ENCODE measurements at places on chromosomes 3 and 15.

- DNase-seq = no peak
These were observed 36.7 kb upstream of the MFGE8 start for GRCh38 chr15:88949734-88950400.

- no peak for DNase-seq
These were observed 128.4 kb downstream of the XXYLT1 start for GRCh38 chr3:195142519-195142918.

GRCh38 chr3:77506384-77506783 lies 466.5 kb downstream of the ROBO2 start:
- no peak for DNase-seq

DNA sequence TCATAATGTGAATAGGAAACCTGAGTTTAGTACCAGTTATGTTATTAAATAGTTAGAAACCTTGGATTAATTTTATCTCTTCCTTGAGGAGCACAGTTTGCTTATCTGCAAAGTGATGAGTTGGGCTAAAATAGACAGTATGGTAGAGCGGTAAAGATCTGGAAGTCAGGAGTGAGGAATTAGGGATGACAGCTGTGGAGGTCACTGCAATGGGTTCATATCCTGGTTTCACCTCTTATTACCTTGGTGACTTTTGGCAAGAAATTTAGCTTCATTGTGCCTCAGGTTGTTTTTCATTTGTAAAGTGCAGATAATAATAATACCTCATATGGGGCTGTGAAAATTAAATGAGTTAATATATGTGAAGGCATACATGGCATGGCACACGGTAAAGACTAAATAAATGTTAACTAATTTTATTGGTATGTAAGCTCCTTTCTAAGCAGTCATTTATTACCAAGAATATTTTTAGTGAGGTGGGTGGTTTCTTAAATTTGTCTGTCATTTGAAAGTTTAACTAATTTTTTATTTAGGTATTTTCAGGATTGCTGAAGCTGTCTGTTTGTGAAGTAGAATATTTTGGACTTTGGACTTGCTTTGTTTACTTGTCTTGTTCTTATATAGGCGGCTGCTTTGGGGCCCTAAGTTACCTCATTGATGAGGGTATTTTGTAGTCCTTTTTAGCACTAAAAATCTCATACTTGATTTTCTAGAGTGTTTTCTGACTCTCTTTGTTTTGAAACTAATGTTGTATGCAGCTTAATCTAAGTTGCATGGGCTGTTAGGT lies 41.8 kb downstream of the SLMAP start:
- DNase-seq = no peak

DNA sequence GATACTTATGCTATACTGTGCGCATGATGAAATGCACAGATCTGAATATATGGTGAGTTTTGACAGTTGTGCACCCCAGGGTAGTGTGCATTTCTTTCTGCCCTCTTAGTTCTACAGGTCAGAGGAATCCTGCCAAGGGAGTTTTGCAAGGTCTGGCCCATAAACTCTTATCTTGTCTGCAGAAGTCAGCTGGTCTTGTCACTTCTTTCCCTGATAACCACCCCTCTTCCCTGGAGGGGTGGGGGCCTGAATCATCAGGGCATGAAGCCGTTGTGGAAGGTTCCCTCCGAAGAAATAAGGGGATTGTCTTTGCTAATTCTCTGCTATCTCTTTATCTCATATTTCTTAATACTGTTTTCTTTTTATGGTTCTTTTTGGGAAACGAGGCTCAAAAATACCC lies 30.4 kb downstream of the TRIM71 start:
- DNase-seq = no peak

DNA sequence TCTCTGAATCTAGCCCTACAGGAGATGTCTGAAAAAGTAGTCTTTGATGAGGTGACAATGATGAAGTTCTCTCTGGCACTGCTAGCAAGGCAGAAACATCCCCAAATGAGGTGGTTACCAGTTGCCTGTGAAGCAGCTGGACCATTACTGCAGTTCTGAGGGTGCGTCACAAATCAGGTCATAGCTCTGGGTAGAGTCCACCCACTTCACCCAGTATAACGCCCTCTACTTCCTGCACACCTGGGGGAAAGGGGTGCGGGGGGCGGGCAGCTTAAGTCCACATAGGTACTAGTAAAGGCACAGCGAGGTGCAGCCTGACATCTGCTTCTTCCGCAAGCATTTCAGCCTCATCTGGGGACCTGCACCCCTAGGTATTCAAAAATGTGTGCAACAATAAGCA lies 13.4 kb upstream of the SATB1 start:
- no peak for DNase-seq

DNA sequence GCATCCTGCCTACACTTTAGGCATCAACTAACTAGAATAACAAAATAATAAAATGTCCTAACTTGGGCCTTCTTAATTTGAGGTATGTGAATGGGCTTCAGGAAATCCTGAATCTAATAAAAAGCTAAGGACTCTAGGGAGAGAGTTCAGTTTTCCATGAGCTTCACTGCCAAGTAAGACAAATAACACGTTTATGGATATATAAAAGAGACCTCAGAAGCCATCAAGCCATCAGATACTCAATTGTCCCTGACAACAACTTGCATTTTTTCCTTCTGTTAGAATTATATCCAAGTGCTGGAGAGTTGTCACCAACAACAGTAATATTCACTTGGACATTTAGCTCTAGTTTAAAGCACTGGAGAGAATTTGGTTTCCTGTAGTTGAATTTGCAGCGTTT lies 102.4 kb upstream of the IGSF10 start:
- no peak for DNase-seq

DNA sequence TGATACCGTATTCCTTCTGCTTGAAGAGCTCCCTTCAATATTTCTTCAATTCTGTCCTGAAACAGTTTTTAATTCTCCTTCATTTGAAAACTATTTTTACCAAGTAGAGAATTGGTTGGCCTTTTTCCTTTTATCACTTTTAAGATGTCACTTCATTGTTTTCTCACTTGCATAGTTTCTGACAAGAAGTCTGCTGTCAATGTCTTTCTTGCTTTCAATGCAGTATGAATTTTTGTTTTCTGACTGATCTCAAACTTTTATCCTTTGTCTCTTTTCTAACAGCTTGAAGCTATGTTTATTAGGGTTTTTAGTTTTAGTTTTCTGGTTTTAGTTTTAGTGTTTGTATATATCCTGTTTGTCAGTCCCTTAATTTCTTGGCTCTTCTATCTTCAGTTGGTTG lies 364.8 kb upstream of the TPRG1 start:
- no peak for DNase-seq

DNA sequence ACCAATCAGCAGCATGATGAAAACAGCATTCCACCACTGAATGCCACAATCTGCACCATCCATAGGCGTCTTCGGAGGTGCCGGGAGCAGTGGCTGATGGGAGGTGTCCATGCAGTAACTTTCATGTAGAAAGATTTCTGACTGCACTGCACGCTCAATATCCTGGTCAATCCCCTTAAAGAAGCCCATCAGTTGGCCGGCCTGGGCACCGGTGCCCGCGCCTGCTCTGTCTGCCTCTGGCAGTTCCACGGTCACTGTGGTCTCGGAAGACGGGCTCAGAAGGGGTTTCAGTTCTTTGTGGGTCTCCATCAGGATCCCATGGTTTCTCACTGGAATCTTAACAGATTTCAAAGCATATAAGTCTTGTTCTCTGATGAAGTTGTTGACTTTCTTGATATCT lies 3.9 kb downstream of the LYSMD4 start:
- DNase-seq = no peak

DNA sequence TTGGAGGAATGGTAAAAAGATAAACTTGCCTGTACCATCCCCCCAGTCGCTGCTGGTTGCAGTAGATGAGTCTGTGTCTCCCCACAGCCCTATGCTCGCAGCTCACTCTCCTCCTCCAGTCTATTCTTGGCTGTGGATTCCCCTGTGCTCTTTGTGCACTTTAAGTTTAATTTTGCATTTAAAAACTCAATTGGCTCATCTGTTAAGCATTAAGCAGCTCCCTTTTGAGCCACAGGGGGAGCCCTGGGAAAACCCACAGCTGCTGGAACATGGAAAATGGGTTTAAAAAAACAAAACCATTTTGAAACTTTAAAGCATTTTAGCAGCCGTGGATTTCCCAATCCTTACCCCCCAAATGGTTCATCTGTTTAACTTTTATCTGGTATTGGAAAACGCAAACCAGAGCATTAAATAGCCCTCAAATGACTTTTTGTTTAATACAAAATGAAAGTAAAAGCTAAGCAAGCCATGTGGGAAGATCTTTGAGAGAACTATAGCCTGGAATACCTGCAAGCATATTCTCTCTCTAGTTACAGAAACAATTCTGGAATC lies 536.9 kb downstream of the ZIC1 start:
- DNase-seq = peak; percentile 32

- no peak for DNase-seq
These were observed 143.2 kb upstream of the PRR20G start for GRCh38 chr3:127431066-127431465.

- DNase-seq = no peak
These were observed 74.2 kb downstream of the HMCES start for GRCh38 chr3:129352650-129353588.

All from iPS-NIHi11 (cell line).